Activated naive CD8-positive, alpha-beta T cell treated with anti-CD3 and anti-CD28 coated beads for 36 hours (primary cell): ENCODE measurements at places on chromosomes 11 and 22. TPM values are rescaled to one million over a fixed set of nuclear protein-coding genes. Genes with fewer than 3 reads are reported as not detected.

The PLA2G6 gene
- 32.2 TPM for total RNA-seq

The TBX1 gene
- not detected for total RNA-seq

The PATE4 gene
- not detected for total RNA-seq

The POU2AF3 gene
- not detected for total RNA-seq

The MMP1 gene
- not detected for total RNA-seq

The SMCO4 gene
- total RNA-seq: 6.1 TPM

The ESAM gene
- 1.1 TPM for total RNA-seq

The KREMEN1 gene
- total RNA-seq: 0.28 TPM
